ENCODE measurements at places on chromosomes 7 and 10.

- H3K36me3 ChIP-seq: peaks cover 6% of the 10 kb centered on the region
- peaks cover 53% of the 10 kb centered on the region for H3K4me1 ChIP-seq
- peaks cover 31% of the 10 kb centered on the region for H3K27me3 ChIP-seq
- DNase-seq: no peak
Measured at GRCh38 chr7:73892003-73892999, 31.3 kb downstream of the TMEM270 start.

DNA sequence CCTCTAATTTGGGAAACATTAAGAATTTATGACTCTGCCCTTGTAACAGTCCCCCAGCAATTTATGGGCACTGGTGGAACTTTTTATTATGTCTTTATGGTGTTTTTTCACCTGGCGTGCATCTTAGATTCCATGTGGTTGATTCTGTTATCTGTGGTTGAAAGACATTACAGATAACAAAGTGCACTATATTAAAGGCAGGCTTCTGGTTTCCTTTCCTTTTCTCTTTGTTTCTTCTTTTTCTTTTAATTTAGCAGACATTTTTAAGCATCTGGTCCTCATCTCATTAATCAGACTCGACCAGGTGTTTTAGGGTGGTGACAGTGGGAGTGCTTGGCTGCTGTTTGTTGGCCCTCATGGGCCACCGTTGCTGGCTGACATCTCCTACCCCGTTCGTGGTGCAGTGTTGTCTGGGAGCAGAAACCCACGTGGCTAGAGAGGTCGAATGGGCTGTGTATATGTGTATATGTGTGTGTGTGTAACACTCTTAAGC lies 77.4 kb downstream of the LRMDA start:
- H3K27ac ChIP-seq: peak overlapping the region; percentile 59
- H3K4me1 ChIP-seq: peaks cover 88% of the 10 kb centered on the region
- no peaks in the 10 kb centered on the region for H3K36me3 ChIP-seq
- peak overlapping the region; percentile 11 for H3K4me3 ChIP-seq

- no peaks in the 10 kb centered on the region for H3K36me3 ChIP-seq
- no peak for DNase-seq
- H3K27me3 ChIP-seq: no peaks in the 10 kb centered on the region
- H3K27ac ChIP-seq: no peak overlapping the region
- H3K4me1 ChIP-seq: no peaks in the 10 kb centered on the region
Measured at GRCh38 chr7:18330548-18330947, 165.0 kb upstream of the HDAC9 start.

DNA sequence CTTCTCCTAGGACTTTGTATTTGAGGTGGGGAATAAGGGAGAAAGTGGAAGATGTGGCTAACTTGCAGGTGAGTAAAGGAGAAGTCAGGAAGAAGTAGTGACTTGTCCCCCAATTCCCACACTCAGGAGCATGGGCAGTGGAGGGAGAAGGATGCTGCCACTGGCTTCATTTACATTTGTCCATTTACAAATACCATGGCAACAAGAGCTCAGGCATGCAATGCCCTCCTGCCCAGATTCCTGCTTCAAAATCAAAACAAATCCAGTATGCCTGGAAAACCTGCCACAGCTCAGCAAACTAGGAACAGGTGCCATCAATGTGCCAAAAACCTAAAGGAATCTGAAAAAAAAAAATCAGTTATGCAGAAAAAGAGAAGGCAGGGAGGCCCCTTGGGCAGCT lies 139.9 kb downstream of the KCNMA1 start:
- H3K36me3 ChIP-seq: no peaks in the 10 kb centered on the region
- no peak for DNase-seq
- no peak overlapping the region for H3K4me3 ChIP-seq
- no peak overlapping the region for H3K27ac ChIP-seq
- H3K4me1 ChIP-seq: peaks cover 25% of the 10 kb centered on the region

- no peak overlapping the region for H3K4me3 ChIP-seq
Measured at GRCh38 chr7:107609811-107610261, 29.8 kb downstream of the BCAP29 start.

DNA sequence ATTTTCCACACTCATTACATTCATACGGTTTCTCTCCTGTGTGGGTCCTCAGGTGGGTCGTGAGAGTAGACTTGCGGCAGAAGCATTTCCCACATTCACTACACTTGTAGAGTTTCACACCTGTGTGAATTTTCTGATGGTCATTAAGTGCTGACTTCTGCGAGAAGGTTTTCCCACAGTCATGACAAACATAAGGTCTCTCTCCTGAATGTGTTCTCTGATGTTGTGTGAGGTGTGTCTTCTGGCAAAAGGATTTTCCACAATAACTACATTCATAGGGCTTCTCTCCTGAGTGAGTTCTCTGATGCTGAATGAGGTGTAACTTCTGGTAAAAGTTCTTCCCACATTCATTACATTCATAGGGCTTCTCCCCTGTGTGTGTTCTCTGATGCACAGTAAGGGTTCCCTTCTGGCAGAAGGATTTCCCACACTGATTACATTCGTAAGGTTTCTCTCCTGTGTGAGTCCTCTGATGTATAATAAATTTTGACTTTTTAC lies 15.1 kb downstream of the ZNF12 start:
- no peaks in the 10 kb centered on the region for H3K4me1 ChIP-seq
- DNase-seq: no peak
- no peak overlapping the region for H3K4me3 ChIP-seq
- no peaks in the 10 kb centered on the region for H3K36me3 ChIP-seq
- no peak overlapping the region for H3K27ac ChIP-seq

DNA sequence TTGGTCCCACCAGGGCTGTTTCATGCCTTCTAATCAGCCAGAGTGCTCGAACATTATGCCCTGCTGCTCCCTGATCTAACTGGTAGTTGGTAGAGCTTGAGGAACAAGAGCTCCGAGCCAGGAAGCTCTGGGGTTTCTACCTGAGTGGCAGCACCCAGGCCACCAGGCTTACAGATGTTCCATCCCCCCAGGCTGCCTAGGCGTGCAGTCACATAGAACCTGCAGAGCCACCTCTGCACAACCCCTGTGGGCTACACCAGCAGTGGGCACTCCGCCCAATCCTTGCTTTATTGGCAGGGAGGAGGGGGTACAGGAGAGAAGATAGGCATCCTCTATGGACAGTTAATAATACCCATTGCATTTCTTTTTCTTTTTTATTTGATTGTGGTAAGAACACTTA lies 21.8 kb downstream of the MAP3K8 start:
- H3K27ac ChIP-seq: no peak overlapping the region
- H3K4me1 ChIP-seq: peaks cover 7% of the 10 kb centered on the region
- H3K36me3 ChIP-seq: peaks cover 31% of the 10 kb centered on the region
- H3K27me3 ChIP-seq: no peaks in the 10 kb centered on the region
- no peak overlapping the region for H3K4me3 ChIP-seq
- DNase-seq: no peak

- peaks cover 5% of the 10 kb centered on the region for H3K4me1 ChIP-seq
- no peaks in the 10 kb centered on the region for H3K36me3 ChIP-seq
- no peaks in the 10 kb centered on the region for H3K27me3 ChIP-seq
- no peak for DNase-seq
- H3K4me3 ChIP-seq: no peak overlapping the region
Measured at GRCh38 chr10:115762029-115762428, 511.0 kb downstream of the GFRA1 start.

- peaks cover 5% of the 10 kb centered on the region for H3K27me3 ChIP-seq
- H3K36me3 ChIP-seq: no peaks in the 10 kb centered on the region
- no peak overlapping the region for H3K4me3 ChIP-seq
- no peak overlapping the region for H3K27ac ChIP-seq
Measured at GRCh38 chr10:60974463-60975149, 30.6 kb upstream of the RHOBTB1 start.

- H3K27ac ChIP-seq: no peak overlapping the region
- peaks cover 17% of the 10 kb centered on the region for H3K27me3 ChIP-seq
- H3K4me3 ChIP-seq: no peak overlapping the region
Measured at GRCh38 chr10:103763374-103764202, 91.8 kb downstream of the SH3PXD2A start.

DNA sequence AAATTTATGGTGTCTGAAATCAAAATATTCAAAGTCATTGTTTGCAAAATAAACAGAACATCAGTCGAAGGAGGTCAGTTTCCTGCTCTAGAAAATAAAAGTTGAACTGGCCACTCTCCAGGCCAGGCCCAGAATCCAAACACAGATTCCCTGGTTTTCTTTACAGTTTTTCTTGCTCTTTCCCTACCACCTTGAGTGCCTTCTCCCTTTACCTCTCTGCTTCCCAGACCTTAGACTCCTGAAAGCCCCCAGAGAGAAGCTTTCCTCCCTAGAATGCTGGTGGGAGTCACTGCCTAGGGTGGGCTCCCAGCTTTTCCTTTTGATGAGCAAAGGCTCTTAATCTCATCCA lies 6.1 kb downstream of the DNTT start:
- DNase-seq: no peak
- no peak overlapping the region for H3K4me3 ChIP-seq
- H3K4me1 ChIP-seq: peaks cover 40% of the 10 kb centered on the region
- H3K27ac ChIP-seq: peak overlapping the region; percentile 99

DNA sequence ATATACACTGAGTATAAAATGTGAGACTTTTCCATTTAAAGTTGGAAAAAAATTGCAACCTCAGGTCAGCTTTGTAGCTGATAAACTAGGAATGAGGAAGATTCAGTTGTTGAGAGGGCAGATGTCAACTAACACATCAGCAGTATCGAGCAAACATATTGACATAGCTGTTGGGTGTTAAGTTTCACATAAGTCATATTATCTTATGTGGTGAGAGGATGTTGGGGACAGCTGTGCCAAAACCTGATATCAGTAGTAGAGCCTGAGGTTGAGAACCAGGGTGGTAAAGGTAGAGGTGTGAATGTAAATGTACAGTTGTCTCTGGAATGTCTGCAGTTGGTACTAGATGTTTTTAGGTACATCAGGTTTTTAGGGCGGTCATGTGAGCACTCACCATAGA lies 5.0 kb downstream of the ZRANB1 start:
- no peak for DNase-seq
- no peak overlapping the region for H3K4me3 ChIP-seq
- H3K27me3 ChIP-seq: no peaks in the 10 kb centered on the region

- peak overlapping the region; percentile 81 for H3K4me3 ChIP-seq
- H3K27ac ChIP-seq: no peak overlapping the region
- peaks cover 8% of the 10 kb centered on the region for H3K4me1 ChIP-seq
Measured at GRCh38 chr7:50303335-50304128, 984 bp upstream of the IKZF1 start.

- H3K27ac ChIP-seq: no peak overlapping the region
- H3K27me3 ChIP-seq: peaks cover 3% of the 10 kb centered on the region
- no peaks in the 10 kb centered on the region for H3K4me1 ChIP-seq
- no peak for DNase-seq
- H3K36me3 ChIP-seq: no peaks in the 10 kb centered on the region
- no peak overlapping the region for H3K4me3 ChIP-seq
Measured at GRCh38 chr10:27485368-27485767, 18.7 kb upstream of the RAB18 start.

DNA sequence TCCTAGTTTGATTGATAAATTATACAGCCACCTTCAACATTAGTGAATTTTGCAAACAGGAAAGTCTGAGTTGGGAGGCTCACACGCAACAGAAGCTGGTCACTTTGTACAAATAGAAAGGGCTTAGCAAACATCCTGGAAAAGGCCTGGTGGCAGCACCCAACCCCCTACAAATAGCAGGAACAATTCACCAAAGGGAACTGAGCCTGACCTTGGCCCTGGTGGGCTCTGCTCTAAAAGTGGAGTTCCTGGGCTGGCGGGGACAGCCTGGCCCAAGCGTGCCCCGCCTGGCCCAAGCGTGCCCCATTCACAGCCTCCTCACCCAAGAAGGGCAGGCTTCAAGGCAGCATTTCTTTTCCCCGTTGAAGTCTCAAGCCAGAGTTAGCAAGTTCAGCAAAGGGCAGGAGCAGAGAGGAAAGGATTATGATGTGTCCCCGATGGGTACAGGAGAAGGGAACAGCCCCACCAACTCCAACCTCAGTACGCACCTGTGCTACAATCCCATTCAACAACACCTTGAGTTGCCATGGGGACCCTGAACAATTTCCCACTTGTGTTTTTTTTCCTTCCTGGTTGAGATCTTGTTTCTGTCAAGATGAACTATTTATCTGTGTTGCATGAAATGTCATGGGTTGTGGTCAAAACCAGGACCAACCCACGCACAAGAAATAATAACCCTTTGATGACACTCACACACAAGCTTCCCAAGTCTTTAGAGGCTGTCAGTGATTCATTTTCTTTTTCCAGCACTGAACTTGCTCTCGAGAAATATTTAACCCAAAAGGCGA lies 43.4 kb downstream of the RGS10 start:
- peak overlapping the region; percentile 78 for H3K27ac ChIP-seq
- H3K36me3 ChIP-seq: no peaks in the 10 kb centered on the region
- H3K4me1 ChIP-seq: peaks cover 86% of the 10 kb centered on the region
- no peak for DNase-seq
- peaks cover 7% of the 10 kb centered on the region for H3K27me3 ChIP-seq

DNA sequence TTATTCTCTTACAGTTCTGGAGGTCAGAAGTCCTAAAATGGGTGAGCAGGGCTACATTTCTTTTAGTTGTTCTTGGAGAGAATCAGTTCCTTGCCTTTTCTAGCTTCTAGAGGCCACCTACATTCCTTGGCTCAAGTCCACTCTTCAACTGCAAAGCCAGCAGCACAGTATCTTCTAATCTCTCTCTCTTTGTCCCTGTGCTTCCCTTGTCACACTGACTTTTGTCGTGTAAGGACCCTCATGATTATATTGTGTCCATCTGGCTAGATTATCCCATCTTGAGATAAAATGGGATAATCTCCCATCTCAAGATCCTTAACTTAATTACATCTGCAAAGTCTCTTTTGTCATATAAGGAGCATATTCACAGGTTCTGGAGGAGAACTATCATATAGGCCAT lies 359.0 kb downstream of the ADRA2A start:
- H3K4me1 ChIP-seq: no peaks in the 10 kb centered on the region
- H3K4me3 ChIP-seq: no peak overlapping the region
- peaks cover 14% of the 10 kb centered on the region for H3K27me3 ChIP-seq
- no peaks in the 10 kb centered on the region for H3K36me3 ChIP-seq

DNA sequence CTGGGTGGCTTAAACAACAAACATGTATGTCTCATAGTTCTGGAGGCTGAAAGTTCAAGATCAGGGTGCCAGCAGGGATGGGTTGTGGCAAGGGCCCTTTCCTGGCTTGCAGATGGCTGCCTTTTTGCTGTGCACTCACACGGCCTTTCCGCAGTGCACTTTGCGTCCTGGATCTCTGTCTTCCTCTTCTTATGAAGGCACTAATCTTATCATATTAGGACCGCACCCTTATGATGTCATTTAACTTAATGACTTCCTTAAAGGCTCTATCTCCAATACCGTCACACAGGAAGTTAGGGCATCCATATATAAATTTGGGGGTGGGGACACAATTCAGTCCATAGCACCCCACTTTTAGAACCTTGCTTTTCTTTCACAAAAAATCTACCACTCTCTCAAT lies 255.2 kb downstream of the SNX13 start:
- H3K4me3 ChIP-seq: no peak overlapping the region
- peaks cover 5% of the 10 kb centered on the region for H3K4me1 ChIP-seq
- no peak for DNase-seq
- H3K36me3 ChIP-seq: no peaks in the 10 kb centered on the region
- no peaks in the 10 kb centered on the region for H3K27me3 ChIP-seq
- no peak overlapping the region for H3K27ac ChIP-seq

- H3K36me3 ChIP-seq: peaks cover 55% of the 10 kb centered on the region
- DNase-seq: no peak
- no peak overlapping the region for H3K27ac ChIP-seq
- peaks cover 8% of the 10 kb centered on the region for H3K4me1 ChIP-seq
- no peaks in the 10 kb centered on the region for H3K27me3 ChIP-seq
- no peak overlapping the region for H3K4me3 ChIP-seq
Measured at GRCh38 chr7:23438171-23438570, 32.1 kb downstream of the IGF2BP3 start.

- no peak overlapping the region for H3K4me3 ChIP-seq
- peaks cover 76% of the 10 kb centered on the region for H3K4me1 ChIP-seq
- no peak for DNase-seq
- H3K36me3 ChIP-seq: no peaks in the 10 kb centered on the region
- H3K27me3 ChIP-seq: peaks cover 4% of the 10 kb centered on the region
Measured at GRCh38 chr10:79150444-79150754, 81.6 kb downstream of the ZMIZ1 start.

- H3K27me3 ChIP-seq: peaks cover 3% of the 10 kb centered on the region
- H3K27ac ChIP-seq: no peak overlapping the region
- H3K36me3 ChIP-seq: no peaks in the 10 kb centered on the region
- no peak overlapping the region for H3K4me3 ChIP-seq
Measured at GRCh38 chr10:3532644-3533043, 252.4 kb downstream of the KLF6 start.
